Putamen (tissue), 1 donor: ENCODE measurements at places on chromosomes 2 and 18.
A peak's percentile ranks its signal among the peaks of the same experiment; 100 is the strongest.

DNA sequence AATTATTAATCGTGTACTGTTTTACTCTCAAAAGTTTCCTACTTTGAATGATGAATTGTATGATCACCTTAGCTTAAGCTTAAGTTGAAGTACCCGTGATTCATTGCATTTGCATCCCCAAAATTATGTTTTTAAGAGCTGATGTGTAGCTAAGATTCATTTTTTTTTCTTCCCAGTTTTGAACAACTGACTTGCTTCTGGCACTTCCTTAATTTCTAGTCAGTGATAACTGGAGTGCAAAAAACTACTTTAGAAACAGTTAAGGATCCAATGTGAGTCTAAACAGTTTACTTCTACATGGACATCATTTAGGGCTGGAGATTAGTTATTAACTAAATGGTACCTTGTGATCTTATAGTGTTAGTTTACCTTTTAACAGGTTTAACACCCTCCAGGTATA lies 124.0 kb upstream of the CAVIN2 start:
- DNase-seq = no peak

DNA sequence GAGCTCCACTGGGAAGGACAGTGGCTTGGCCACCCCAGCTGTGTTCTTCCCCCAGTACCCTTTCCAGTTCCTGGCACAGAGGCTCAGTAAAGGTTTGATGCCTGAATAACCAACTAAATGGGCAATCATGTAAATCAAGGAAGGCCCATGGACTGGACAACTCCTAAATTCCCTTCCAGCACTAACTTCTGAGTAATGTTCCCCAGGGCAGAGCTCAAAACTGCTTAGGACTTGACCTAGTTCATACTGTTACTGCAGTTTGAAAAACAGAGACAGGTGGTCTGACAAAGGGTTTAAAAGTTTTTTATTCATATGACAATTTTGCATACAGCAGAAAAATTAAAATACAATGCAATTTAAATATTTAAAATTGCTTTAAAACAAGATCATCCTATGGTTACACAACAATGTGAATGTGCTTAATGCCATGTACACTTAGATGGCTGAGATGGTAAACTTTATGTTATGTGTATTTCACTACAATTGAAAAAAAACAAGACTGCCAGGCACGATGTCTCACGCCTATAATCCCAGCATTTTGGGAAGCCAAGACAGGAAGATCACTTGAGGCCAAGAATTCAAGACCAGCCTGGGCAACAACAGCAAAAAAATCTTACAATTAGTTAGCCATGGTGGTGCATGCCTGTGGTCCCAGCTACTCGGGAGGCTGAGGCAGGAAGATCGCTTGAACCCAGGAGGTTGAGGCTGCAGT lies 26.2 kb downstream of the PCBP1 start:
- DNase-seq = no peak

DNA sequence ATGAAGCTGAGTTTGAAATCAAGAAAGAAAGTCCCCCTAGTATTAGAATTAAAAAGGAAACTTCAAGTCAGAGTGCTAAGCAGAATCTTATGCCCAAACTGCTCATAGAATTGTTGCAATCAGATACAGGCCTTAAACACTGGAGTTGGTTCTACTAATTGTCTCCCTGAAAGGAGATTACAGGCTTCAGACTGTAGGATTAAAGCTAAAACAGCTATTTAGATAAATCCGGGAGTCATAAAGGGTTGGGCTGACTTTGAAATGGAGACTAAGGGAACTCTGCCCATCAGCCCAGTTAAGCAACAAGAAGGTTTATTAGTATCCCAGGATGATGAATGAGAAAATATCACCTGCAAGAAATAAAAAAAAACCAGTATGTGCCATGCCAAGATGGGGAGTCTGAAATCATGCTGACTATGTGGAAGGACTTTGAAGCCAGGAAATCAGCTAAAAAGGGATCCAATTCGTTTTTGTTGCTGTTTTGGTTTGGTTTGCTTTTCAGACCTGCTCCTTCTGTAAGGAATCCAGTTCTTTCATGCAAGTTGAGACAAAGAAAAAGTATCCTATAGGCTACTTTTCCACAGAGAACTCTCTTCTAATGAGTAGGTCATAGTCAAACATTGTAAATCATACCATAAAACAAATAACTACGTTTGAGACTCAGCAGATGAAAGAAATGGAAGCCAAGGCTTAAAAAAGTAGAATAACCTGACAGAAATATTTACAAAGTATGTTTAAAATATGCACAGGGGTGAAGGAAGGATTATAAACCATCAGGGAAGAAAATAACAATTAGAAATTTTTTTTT lies 37.6 kb upstream of the MSTN start:
- no peak for DNase-seq

GRCh38 chr2:142944264-142944663 lies 66.8 kb downstream of the KYNU start:
- no peak for DNase-seq

DNA sequence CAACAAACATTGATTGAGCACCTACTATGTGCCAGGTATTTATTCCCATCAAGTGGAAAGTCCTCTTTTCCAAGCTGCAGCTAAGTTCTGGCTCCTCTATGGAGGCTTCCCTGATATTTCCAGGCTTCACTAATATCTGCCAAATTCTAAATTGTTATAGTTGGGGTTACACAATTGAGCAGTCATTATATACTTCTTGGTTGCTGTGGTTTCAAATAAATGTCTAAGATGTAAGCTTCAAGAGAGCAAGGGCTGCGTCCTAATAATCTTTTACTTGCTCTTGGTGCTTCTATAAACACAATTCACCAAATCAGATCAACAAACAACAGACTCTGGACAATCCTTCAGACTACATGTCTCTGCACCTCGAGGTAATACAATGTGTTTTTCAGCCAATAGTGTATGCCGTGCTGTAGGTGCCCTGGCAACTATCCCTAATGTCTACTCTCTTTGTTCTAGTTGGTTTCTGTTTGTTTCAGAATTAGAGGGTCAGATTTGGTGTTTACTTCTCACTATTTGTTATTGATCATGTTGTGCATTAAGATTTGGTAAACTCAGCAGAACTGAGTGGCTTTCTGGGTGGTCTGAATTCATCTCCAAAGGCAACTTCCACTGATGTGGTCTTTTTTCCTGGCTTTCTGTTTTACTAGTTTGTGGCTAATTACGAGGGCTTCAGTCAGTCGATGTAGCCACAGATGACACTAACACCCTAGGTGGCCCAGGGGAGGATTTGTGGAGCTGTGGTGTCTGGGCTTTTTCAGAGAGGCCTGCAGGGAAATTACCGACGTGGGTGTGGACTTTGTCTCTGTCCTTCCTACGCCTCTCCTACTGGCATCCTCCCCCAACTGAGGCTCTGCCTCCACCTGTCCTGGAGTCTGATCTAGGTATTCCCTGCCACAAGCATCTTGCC lies 50.4 kb downstream of the CDCA7 start:
- DNase-seq = no peak

GRCh38 chr2:222844323-222844722 lies 16.5 kb upstream of the ACSL3 start:
- no peak for DNase-seq

- no peak for DNase-seq
These were observed 44.0 kb downstream of the HRH4 start for GRCh38 chr18:24504401-24504800.

DNA sequence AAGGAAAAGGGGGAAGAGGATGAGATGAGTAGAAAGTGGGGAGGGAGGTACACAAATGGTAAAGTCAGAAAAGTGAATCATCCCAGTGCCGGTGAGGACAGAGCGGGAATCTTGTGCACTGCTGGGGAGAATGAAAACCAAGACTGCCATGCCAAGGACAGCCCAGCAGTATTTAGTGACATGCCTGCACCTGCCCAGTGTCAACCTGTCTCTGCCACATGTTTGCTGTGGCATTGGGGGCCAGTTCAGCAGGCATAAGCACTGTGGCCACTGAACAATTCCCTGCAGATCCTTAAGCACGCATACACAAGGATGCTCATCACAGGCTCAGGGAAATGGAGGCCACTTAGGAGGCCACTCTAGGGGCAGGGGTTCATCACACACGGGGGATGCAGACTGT lies 5.2 kb upstream of the KCNK3 start:
- DNase-seq = no peak

DNA sequence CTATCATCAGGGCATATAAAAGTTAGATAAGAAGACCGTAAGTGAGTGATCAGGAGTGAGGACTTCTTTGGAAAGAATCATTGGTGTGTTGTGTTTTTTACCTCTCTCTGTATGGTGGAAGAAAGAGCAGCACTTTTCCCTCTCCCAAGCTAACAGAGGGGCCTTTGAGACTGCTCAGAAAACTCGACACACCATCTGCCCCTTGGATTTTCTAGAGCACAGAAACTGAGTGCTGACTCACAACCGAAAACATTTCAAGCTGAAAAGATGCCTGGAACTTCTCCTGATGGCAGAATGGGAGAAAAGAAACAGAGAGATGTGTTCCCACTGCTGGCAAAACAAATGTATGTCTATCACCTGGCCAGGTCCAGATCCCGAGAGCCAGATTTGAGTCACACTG lies 156.6 kb downstream of the DNAH7 start:
- no peak for DNase-seq

DNA sequence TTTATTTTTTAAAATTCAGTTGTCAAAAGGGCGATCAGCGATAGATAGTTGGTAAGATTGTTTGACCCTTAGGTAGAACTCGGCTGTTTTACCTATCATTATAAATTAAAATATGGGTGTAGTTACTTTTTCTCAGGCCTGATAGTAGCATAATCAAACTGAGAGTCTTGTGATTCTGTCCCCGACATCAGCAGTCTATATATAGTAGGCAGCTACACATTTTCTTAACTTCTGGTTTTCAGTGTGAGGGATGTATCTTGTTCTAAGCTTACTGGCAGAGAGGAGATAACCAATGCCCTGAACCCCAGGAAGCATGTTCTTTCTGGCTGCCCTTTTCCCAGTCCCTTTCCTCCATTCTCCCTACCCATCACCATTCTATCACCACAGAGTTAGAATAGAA lies 56.6 kb downstream of the XRCC5 start:
- DNase-seq = no peak

DNA sequence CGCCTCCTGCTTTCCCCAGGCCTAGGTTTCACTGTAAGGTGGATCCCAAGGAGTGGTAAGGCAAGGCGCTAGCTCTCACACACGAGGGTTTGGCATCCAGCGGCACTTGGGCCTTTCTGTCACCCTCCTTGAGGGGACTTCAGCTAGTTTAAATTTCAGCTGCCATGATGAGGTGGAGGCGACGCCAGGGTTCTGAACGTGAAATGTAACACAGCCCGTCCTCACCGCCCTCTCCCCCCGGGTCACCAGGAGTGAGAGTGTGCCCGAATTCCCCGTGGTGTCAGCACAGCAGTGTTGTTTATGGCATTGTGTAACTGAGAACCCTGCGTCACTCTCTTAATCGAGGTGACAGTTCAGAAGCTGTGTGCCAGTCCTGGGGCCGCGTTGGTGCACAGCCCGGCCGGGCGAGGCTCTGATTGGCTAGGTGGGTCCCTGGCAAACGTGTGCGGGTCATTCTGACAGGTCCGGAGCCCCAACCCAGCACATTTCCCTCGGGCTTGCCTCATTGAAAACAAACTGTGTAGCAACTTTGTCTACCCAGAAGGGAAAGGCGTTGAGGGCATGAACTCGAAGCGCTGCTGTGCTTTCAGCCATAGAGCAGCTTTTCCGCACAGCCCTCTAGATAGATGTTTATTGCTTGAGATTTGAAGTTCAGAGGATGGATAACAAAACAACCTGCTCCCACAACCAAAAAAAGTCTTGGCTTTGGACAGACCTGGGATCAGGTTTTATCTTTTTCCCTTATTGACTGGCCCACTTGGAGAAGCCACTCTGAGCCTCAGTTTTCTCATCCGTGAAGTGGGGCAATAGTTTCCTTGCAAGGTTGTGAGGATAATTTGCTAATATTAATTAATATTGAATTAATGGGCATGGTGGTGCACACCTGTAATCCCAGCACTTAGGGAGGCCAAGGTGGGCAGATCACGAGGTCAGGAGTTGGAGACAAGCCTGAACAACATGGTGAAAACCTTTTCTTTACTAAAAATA lies 4.9 kb downstream of the CIDEA start:
- no peak for DNase-seq

DNA sequence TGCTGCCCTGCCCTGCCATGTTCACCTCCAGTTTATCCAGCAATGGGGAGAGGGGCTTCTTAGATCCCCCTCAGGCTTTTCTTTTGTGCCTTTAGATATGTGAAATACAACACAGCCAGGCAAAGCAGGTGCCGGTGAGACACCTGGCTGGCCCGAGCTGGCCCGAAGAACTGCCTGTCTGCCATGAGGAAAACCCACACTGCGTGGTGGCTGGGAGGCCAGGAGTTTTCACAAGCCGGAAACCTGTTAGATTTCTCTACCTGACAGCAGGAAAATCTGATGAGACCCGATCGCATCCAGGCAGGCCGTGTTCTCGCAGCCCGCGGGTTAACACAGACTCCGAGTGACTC lies 5.7 kb upstream of the GAL3ST2 start:
- no peak for DNase-seq

GRCh38 chr18:70645971-70646370 lies 357.1 kb downstream of the SOCS6 start:
- DNase-seq = no peak

- DNase-seq = no peak
These were observed 14.5 kb downstream of the EPAS1 start for GRCh38 chr2:46311651-46312223.

DNA sequence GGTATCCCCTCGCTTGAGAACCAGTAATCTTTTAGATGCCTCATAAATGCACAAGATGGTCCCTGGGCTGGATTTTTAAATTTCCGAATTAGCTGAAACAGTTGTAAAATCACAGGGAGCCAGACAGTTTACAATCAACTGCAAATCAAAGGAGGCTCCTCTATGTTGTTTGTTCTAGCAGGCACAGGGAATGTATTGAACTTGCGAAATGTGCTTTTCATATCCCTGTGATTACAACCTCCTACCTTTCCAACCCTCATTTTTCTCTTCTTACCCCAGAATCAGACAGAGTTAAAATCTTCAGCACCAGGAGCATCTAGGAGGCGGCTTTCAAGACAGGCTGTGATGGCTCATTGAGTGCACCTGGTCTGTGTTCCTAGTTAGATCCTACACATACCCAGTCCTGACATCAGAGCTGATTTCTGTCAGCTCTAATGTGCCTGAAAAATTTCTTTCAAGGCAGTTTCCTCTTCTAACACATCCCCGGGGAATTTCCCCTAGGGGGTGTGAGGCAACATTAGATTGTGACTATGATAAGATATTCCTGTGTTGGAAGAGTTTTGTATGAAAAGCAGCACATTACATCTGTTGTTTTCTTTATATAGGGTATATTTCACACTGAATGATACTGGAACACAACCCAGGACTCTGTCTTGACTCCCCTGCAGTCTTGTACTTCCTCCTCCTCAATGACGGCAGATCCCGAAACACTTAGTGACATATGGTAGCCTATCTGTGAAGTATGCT lies 17.9 kb upstream of the CAVIN2 start:
- DNase-seq = peak; percentile 38

GRCh38 chr2:33573657-33574056 lies 25.4 kb downstream of the FAM98A start:
- DNase-seq = no peak

DNA sequence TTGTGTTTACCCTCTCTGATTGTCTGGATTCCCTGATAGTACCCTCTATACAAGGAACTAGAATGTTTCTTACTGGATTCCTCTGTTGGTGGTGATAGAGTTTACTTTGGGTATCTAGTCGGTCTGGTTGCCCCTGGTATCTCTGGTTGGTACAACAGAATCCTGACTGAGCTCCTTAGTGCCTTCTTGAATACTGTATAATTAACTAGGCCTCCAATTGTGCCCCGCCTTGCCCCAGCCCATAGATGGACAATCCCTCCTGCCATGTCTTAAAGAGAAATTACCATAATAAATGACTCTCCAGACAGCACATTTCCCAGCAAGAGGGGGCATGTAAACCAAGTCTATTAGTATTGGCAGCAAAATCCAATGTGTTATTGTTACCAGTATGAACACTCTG lies 2.3 kb downstream of the SCN1A start:
- DNase-seq = no peak

GRCh38 chr2:10778724-10779115 lies 33.9 kb downstream of the PDIA6 start:
- DNase-seq = no peak
